ENCODE measurements at places on chromosomes 5 and 9.

GRCh38 chr9:76701441-76702039, 62.7 kb upstream of the PCA3 start:
- DNase-seq: no peak

GRCh38 chr9:6567140-6567591, 78.4 kb downstream of the GLDC start:
- DNase-seq: no peak

DNA sequence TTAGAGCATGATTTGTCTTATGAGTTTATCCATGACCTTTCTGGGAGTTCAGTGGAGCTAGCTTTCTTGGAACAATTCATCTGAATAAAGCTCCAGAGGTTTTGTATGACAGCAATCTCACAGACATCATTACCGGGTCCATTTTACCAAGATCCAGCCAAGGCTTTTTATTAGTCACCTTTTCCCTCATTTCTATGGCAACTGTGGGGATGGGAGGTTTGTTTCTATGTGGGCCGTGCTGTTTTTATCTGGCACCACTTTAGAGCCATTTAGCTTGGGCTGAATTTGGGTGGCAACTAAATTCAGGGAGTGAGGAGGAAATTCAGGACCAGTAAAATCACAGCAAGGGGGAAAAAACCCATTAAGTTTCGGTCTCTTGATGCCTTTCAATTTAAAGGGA, 245.7 kb downstream of the NSG2 start:
- no peak for DNase-seq

DNA sequence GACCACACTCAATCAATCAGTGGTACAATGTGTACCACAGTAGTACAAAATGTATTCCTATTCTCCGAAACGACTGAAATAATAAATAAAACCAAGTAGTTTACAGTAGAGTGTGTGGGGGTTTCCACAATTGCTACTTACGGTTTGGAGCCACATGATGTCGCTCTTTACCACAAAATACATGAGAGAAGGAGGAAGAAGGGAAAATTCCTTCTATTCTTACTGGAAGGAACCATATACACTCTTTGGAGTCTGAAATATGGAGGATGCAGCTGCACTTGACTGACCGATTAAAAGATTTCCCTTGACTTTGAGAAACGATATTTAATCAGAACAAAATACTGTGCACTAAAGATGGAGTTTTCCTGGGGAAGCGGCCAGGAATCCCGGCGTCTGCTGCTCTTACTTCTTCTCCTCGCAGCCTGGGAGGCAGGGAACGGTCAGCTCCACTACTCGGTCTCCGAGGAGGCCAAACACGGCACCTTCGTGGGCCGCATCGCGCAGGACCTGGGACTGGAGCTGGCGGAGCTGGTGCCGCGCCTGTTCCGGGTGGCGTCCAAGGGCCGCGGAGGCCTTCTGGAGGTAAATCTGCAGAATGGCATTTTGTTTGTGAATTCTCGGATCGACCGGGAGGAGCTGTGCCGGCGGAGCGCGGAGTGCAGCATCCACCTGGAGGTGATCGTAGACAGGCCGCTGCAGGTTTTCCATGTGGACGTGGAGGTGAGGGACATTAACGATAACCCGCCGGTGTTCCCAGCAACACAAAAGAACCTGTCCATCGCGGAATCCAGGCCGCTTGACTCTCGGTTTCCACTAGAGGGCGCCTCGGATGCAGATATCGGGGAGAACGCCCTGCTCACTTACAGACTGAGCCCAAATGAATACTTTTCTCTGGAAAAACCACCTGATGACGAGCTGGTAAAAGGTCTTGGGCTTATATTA, at the start of gene PCDHA4:
Gene PCDHA4, plus strand, starts transcription at position 235 of the 942 bp plus-strand sequence.
- no peak for DNase-seq

- DNase-seq: no peak
Measured at GRCh38 chr9:74138182-74138581, 359.0 kb upstream of the RORB start.

DNA sequence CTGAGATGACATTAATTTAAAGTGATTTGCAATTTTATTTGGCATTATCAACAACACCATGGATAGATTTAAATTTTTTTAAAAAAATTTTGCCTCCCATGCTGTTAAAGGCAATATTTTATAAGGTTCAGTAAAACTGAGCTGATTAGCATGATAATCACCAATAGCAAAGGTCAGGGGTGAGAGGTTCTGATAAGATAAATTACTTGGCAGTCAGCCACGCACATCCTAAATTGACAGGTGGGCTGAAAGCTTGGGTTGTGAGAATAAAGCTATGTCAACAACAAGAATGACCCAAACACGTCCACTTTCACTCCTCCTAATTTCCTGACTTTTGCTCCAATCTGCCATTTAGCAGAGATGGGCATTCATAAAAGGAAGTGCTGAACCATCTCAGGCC, 127.1 kb downstream of the LHFPL2 start:
- no peak for DNase-seq

GRCh38 chr9:133112663-133113026, 8.4 kb downstream of the RALGDS start:
- DNase-seq: peak; percentile 19

DNA sequence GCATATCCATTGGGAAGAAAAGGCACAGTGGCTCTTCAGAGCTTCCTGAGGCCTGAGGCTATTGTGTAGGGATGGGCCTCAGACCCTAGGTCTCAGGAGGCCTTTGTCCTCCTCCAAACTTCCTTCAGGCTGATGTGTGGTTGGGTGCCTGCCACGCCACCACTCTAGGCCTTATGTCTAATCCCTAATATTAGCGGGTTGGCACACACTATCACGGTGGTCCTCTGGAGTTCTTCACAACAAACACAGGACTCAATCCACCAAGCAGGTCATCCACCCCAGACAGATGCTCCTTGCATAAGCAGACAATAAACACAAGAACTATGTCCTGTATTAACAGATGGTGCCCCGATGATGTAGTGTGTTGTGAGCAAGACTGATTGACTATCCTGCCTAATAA, 31.0 kb upstream of the FSTL4 start:
- no peak for DNase-seq

- DNase-seq: no peak
Measured at GRCh38 chr5:124522992-124523391, 223.4 kb downstream of the ZNF608 start.

DNA sequence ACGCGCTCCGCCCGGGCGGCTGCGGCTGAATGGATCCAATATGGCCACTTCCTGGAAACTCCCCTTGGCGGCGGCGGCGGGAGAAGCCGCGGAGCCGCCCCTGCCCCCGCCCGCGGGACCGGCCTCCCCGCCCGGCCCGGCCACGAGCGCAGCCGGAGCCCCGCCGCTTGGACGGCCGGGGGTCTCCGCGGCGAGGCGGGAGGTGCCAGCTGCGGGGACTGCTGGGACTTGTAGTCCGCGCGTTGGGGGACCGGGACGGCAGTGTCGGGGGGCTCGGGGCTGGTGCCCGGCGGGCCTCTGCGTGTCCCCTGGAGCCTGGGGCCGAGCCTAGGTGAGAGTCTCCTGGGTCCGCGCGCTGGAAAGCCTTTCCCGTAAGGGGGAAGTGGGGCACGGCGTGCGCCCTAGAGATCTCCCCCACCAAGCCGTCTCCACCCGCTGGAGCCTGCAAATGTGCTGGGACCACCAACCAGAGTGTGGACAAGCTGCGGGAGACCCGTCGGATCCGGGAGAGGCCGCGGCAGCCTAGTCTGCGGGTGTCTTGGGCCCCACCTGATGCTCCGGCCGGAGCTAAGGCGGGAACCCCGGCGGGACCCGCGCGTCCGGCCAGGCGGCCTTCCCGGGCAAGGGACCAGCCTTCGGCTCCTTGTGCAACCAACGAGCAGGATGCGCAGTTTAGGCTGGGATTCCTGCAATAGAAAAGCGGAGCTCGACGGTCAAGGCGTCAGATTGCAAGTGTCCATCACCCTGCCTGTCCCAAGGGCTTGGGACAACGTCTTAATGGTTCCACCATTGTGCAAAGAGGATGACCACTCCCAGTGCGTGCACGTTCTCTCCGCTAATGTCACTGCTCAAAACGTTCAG, at the start of gene SEPTIN8:
Gene SEPTIN8, minus strand, starts transcription at position 31 of the 861 bp plus-strand sequence. CDS start 102 bp downstream, outside the sequence.
- DNase-seq: peak; percentile 28

DNA sequence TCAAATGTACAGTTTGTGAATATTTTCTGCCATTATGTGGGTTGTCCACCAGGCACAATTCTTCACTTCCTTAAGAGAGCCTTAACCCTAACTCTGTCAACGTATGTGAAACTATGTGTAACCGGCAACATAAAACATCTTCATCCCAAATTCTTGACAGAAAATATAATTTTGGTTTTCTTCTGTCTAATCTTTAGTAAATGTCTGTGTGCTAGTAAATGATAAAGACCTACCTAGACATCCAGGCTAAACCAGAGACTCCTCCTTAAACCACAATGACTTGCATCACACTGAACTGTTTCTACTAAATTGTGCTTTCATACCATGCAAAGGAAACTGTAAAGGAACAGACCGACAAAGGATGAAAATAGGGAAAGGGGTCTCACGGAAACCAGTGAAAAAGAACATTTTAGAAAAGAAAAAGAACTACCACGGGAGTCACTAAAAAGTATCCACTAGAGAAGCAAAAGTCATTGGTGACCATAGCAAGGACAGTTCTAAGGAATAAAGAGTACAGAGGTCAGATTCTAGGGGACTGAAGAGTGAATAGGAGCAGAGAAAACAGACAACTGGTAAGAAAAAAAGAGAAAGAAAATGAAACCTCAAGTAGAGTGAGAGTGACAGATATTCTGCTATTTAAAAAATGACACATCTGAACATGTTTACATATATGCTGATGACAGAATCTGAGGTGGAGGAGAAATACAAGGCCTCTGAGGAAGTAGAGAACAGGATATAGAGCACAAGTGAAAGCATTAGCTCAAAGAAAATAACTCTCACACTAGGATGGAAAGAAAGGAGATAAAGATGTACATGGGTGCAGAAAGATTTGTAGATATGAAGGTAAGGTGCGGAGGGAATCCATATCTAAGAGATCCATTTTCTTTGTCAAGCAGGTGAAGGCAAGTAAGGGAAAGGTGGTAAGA, 49.4 kb downstream of the FNIP1 start:
- DNase-seq: no peak

GRCh38 chr9:130624154-130624553, 40.2 kb upstream of the PRDM12 start:
- no peak for DNase-seq

DNA sequence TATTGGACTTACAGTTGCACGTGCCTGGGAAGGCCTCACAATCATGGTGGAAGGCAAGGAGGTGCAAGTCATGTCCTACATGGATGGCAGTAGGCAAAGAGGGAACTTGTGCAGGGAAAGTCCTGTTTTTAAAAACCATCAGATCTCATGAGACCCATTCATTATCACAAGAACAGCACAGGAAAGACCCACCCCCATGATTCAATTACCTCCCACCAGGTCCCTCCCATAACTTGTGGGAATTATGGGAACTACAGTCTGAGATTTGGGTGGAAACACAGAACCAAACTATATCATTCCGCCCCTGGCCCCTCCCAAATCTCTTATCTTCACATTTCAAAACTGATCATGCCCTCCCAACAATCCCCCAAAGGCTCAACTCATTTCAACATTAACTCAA, 75.6 kb downstream of the ZFAND5 start:
- no peak for DNase-seq

- no peak for DNase-seq
Measured at GRCh38 chr9:114680259-114681001, 1.6 kb downstream of the TEX48 start.

DNA sequence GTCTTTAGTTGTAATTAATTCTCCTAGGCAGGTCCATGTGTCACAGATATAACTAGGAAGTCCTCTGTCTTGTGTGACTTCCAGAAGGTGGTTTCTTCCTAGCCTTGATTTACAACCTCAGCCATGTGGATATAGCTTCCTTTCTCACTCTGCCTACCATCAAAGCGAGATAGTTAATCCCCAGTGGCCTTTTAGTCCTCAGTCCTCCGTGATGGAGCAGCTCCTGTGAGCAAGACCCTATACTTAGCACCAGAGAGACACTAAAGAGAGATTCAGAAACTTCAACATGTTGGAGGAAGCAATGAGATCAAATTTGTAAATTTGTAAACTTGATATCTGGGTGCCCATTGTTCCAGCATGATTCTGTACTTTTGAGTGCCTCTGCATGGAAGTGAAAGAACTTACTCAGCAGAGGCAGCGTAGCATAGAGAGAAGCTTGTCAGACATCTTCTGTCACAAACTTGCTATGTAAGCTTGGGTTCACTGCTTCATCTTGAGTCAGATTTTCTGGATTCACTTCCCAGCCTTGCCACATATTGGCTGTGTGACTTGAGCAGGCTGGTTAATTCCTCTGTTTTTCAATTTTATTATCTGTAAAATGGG, 170.2 kb upstream of the NR3C1 start:
- DNase-seq: no peak

All from activated effector memory CD4-positive, alpha-beta T cell treated with Interleukin-2 at 50 U/mL for 16 hours (primary cell).